ENCODE measurements at places on chromosomes 5 and 9.

DNA sequence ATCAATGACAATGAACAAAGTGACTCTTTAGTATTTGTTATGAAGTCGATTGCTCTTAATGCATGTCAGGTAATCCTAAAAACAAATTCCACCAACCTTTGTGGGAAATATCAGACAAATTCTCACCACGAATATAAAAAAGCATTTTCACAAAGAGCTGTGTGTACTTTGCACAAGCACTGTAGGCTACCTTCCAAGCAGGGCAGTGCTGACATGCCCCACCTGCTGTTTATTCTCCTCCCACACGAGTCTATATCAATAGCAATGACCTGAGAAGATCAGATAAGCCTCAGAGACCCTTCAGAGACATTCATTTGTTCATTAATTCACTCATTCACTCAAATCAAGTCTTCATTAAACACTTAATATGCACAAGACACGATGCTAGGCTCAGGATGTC is 469.1 kb downstream of the ZSWIM6 start:
- no peak for DNase-seq

DNA sequence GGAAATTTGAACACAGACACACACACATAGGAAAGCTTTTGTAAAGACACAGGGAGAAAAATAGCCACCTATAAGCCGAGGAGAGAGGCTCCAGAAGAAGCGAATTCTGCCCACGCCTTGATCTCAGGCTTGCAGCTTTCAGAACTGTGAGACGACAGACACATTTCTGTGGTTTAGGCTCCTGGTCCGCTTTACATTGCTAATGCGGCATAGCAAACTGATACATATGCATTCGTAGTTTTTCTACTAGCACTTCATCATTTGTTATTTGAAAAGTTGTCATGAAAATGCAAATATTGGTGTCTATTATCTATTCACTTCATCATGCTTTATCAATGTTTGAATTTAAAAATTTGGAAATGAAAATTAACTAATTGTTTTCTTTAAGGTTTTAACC is 674.9 kb downstream of the SEMA5A start:
- DNase-seq: no peak

DNA sequence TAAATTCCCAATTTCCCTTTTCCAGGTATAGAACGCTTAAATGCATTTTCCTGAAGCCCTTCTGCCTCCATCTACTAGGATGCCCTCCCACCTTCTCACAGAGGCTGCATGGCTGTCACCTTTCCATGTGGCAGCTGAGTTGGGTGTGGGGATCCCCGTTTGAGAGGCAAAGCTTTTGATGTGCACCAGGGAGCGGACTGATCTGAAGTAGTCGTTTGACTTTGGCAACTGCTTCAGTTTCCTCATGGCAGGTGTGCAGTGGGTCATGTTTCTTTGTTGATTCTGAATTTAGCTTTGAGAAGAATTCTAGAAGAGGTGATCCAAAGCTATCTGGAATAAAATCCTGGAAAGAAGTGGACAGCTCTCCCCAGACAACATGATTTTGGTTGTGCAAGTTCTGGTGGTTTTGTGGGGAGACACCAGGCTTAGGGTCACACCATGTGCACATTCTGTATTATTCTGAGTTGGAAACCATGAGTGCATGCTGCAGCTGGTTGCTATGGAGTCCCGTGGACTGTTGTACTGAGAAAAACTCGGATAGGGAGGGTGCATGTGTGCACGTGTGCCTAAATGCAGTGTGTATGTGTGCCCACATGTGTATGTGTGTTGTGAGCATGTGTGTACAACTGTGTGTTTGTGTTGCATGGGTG is 63.5 kb downstream of the GADD45G start:
- no peak for DNase-seq

DNA sequence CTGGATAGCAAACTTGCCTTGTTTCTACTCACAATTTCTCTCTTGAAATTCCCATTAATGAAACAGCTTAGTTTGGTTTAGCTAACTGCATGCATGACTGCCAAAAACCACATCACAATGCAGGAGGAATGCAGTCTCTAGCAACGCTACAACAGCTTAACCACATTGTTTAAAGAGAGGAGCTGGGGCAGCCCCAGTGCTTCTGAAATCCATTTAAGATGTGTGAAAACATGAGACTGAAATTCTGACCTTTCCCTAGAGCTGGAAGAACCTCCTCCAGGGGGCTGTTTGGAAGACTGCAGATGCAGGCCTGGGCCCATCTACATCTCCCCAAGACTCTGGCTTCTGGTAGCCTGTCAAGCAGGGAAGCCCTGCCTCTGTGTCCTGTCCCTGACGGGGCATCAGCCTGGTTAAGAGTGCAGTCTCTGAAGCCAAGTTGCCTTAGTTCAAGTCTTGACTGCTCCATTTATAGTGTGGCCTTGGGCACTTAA is 157.1 kb downstream of the ZNF462 start:
- no peak for DNase-seq

DNA sequence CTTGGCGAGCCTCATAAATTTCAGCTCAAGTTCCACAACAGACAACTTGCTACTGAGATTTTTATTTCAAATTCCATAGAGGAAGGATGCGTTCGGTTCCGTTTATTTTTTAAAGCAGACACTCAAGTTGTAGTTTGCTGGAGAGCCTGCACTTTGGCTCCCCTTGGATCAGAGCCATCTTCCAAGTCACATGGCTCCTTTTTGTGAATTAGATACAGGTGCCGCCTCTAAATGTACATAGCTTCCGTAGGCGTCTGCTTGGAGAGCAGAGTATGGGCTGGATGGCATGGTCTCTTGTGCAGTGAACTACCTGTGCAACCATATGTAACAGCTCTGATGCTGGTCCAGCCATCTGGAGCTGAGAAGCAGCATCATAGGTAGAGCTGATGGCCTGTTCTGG is 73.9 kb upstream of the WWC1 start:
- no peak for DNase-seq

GRCh38 chr5:123845356-123846100 is 333.6 kb downstream of the CSNK1G3 start:
- DNase-seq: no peak

DNA sequence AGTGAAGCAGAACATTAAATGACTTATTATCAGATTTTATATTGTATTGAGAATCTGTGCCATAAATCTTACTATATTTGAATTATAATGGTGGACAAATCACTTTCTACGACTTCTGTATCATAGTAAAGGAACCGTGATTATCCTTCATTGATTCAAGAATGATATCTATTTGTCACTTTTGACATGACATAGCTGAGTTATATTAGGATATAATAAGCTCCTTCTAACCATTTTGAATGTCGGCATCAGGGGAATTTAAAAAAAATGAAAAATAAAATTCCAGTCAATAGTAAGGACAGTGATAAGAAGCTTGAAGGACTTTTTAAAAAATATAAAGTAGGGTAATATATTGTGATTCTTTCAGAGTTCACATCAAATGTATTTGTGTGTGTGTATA is 338.9 kb upstream of the ACO1 start:
- no peak for DNase-seq

- no peak for DNase-seq
Observed at GRCh38 chr9:122281368-122281767, 16.7 kb downstream of the MRRF start.

- DNase-seq: no peak
Observed at GRCh38 chr9:18617759-18618158, 143.8 kb downstream of the ADAMTSL1 start.

DNA sequence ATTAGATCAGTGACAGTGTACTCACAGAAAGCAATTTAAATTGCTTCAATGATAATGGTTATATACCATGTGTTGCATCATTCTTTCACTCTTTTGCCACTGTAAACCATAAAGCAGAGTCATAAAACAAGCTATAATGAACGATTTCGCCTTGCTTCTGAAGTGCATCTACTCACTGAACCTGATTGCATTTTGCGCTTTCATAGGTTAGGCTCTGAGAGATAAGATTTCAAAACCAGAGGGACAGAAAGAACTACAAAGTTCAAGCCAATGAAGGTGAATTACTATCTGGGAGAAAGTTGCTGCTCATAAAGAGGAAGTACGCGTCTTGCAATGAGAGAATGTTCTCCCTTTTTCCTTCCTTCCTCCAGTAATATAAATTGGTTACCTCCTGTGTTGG is 412.7 kb downstream of the CETN3 start:
- DNase-seq: no peak

GRCh38 chr9:79166005-79166404 is 405.8 kb upstream of the TLE4 start:
- DNase-seq: no peak

DNA sequence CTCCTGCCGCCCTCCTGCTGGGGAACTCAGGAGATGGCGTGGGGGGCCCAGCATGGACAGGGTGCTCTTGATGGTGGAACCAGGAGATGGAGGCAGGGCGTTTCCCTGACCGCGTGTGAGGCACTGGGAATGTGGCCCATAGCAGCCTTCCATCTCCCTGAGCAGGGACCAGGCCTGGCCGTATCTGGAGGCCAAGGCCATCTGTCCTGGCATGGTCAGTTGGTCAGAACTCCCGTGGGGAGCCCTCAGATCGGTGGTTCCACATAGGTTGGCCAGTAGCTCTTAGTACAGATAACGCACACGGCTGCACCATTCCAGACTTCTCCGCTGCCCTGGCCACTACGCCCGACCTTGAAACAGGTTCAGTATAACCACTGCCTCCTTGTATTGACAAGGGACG is 77.6 kb downstream of the KCNT1 start:
- DNase-seq: no peak

DNA sequence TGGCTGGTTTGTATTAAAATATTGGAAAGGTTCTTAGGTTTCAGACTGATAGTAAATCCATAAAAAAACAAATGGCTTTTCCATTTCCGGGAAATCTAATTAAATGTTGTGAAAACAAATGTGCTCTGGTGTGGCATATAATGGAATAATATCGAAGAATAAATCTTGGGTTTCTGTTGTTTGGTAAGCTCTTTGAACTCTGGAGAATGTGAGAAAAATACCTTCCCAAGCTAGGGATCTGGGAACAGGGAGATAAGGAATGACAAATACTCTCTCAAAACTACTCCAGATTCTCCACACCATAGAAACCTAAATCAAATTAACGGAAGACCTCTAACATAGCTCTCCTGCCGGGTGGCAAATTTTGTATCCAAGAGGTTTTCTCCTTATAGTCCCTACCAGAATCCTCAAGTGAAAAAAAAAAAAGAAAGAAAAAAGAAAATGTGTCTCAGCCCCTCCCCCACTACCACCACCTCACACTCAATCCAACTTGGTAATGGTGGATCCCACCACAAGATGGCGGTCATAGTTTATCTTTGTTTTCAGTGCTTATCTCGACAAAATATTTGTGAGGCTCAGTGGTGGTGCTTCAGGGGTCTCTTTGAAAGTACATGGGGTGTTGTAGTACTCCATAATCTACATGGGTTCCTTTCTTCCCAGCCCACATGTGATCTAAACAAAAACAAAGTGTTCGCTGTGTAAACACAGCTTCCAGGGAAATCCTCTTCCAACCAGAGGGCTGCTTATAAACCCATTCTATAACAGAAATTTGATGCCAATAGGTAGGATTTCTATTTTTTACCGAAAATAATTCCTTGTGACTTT is 54.5 kb upstream of the FST start:
- peak; percentile 2 for DNase-seq

GRCh38 chr5:58773744-58774441 is 191.0 kb downstream of the RAB3C start:
- no peak for DNase-seq

DNA sequence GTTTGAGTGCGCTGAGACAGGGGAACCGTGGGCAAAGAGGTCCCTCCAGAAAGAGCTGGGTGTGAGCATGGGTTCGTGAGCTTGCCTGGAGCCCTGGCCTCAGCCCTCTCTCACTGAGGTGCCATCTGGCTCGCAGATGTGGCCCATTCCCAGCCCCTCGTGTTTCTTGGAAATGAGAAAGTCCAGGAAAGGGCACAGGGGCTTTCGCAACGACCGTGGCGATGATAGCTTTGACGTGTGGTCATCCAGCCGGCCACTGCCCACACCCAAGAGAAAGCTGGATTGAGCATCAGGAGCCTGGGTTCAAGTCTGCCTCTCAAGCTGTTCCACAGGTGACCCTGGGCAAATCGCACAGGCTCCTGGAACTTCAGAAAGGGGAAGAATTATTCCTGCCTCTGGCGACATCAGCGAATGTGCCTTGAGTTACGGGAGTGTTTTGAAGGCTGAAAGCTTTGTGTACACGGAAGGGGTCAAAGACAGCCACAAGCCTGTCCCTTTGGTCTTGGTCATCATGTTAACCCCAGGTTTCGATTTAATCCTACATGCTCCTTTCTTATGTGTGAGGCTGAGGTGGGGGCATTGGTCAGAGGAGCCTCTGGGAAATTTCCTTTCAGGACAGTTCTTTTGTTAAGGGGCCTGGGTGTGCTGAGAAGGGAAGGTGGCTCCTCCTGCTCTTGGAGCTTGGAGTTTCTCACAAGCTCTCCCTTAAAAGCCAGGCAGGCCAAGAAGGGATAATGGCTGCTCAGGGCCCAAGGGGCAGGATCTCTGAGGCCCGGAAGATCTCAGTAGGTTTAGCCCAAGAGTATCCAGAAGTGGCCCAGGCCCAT is 41.7 kb upstream of the IL17B start:
- no peak for DNase-seq

GRCh38 chr5:133924221-133924920 is 44.1 kb downstream of the C5orf15 start:
- DNase-seq: no peak

DNA sequence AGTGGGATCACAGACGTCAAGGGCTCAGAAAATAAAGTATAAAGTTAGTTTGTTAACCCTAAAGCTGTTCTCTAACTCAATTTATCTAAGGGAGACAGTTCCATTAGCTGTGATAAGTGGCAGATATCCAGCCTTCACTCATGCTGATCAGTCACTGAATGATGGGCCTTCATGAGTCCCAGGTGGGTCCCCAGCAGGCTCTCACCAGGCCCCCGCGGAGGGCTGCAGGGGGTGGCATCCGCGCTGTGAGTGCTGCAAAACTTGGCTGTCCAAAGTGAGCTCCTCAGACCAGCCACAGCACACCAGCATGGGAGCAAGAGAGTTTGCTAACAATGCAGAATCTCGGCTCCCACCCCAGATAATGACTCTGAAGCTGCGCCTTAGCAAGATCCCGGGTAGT is 187.2 kb downstream of the GNA14 start:
- no peak for DNase-seq

DNA sequence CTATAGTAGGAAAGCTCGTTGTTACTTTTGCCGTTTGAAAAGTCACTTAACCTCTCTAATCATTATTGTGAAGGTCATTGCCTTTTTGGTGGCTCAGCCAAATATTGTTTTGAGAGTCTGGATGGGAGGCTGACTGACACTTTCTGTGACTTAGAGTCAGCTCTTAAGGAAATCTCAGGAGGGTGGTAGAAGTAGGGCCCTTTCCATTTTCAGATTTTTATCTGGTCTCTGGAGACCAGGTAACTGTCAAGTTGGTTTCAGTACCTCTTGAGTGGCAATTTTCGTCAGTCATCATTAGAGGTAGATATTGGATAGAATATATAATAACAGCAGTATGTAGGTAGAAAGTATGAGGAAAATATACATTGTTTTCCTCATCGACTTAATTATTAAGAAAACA is 23.3 kb downstream of the UGCG start:
- no peak for DNase-seq

DNA sequence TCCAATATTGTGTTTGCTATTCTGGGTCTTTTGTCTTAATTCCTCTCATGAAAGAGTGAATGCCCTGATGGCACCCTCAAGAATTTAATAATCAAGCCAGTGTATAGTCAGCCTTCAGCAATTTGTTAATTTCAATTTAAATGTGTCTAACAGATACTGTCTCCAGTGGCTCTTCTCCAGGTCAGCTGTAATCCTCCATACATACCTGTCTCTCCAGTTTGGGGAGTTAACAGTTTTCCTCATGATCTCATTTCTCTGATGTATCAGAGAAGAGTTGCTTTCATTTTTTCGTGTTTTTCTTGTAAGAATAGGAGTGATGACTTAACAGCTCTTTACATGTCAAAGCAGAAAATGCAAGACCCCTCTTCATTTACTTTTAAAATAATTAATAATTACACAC is 500.3 kb upstream of the RORB start:
- no peak for DNase-seq

- no peak for DNase-seq
Observed at GRCh38 chr9:20620650-20621470, 1.4 kb downstream of the MLLT3 start.
